ENCODE measurements at places on chromosomes 11 and 22.

GRCh38 chr11:86812981-86813380, 12.6 kb downstream of the PRSS23 start:
- DNase-seq: no peak

DNA sequence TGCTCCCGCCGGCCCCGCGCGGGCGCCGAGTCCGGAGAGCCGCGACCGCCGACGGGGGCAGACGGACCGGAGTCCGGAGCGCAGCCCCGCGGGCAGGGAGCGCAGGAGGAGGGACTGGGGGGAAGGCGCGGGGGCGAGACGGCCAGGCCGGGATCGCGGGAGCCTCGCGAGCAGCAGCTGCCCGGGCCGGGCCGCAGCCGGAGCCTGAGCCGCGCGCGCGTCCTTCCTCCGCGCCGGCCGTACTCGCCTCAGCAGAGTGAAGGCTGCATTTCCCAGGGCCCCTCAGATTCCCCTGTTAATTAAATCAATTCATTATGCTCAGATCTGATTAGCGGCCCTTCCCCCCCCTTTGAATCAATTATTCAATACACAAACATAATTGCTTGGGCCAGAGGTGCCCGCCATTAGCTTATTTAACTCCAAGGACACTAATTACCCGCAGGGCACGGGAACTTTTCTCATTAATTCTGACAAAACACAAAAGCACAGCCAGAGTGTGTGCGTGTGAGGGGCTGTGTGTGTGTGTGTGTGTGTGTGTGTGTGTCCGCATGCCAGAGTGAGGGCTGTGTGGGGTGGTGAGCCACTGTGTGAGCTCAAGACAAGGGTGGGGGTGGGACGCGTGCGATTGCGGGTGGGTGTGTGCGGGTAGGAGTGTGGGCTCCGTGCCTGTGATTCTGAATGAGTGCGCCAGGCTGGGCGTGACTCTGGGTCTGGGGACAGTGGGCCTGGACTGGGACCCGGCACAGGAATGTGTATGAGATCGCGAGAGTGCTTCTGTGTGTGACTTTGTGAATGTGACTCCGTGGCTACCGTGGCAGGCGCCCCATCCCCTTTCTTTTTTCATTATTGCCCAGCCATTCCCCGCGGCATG, 5.1 kb upstream of the LMO1 start:
- DNase-seq: no peak

GRCh38 chr11:114140826-114141225, 81.3 kb downstream of the ZBTB16 start:
- DNase-seq: no peak

DNA sequence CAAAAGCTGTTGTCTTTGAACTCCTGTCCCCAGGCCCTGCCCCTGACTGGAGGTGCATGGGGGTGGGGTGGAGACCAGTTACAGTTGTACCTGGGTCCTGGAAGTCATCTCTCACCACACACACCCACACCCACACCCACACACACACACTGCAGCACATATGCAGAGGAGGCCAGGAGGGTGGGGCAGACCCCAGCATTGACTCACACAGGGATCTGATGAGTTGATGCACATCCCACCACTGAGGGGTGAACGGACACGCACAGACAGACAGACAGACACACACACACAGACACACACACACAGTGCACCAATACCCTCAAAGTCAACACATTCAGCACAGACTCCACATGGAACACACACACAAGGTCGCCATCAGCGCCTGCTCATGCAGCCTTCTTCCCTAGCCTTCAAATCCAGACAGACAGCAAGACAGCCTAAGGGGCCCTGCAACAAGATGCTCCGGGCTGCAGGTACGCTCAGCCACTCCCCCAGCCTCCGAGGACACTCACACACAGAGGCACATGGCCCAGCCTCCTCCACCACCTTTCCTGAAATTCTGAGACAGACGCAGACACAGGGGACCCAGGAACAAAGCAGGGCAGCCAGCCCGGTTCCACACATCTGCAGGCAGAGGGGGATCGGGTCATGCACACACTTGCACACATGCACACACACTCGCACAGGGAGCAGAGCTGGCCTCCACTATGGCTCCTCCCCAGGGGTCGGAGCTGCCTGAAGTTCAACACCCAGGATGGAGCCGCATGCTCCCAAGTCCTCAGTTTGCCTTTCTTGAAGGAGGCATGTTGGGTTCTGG, 26.5 kb downstream of the SYT7 start:
- no peak for DNase-seq

GRCh38 chr22:39546889-39547586, 14.5 kb upstream of the RPS19BP1 start:
- DNase-seq: no peak

GRCh38 chr11:101082813-101083212, 46.8 kb downstream of the PGR start:
- DNase-seq: no peak

DNA sequence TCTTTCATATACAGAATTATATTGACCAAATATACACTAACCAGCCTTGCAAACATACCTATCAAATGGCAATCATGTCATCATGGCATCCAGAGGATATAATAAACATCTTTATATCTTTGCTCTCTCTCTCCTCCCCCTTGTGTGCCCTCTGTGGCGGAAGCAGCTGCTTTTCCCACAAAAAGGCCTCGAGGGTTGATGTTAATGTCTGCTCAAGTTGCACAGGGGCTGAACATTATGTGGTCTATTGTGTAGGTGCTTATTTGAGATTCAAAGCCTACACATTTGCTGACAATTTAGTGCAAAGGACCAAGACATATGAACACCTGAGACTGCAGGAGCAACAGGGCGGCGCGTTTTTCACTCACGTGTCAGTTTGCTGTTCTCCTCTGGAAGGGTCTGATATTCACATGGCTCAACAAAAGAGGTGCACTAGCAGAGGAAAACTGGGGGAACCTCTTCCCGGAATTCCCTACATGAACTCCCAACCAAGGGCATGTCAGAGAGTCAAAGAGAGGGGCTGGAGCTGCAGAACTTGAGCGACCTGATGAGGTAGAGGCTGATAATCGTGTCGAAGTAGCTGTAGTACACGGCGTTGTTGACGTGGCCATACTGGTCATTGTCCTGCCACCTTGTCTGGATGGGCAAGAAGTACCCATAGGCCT, 138.8 kb downstream of the RCN1 start:
- no peak for DNase-seq

DNA sequence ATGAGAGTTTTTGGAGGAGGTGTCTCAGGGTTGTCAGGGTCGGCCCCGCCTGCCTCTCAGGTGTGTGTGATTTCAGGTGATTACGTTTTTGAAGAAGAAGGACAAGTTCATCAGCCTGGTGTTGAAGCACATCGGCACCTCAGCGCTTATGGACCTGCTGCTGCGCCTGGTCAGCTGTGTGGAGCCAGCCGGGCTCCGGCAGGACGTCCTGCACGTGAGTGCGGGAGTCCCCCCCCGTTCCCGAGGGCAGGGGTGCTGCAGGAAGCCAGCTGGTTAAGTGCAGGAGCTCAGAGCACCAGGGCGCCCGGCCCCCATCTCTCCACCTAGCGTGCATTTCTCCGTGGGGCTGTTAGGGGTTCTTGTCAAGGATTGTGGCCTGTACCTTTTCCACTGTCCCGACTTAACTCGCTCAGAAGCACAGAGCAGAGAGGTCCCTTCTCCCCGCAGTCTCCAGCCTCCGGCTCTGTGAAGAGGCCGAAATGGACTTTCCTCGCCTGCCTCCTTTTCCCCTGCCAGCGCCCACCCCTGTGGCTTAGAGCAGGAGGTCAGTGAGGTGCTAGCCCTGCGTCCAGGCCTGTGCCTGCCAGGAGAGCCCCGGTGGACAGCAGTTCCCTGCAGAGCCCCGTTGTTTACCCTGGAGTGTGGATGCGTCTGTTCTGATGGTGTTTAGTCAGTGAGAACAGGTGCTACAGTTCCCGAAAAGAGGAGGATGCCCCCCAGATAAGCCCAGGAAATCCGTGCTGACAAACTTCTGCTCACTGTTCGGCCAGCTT, 60.2 kb downstream of the SBF1 start:
- DNase-seq: no peak

DNA sequence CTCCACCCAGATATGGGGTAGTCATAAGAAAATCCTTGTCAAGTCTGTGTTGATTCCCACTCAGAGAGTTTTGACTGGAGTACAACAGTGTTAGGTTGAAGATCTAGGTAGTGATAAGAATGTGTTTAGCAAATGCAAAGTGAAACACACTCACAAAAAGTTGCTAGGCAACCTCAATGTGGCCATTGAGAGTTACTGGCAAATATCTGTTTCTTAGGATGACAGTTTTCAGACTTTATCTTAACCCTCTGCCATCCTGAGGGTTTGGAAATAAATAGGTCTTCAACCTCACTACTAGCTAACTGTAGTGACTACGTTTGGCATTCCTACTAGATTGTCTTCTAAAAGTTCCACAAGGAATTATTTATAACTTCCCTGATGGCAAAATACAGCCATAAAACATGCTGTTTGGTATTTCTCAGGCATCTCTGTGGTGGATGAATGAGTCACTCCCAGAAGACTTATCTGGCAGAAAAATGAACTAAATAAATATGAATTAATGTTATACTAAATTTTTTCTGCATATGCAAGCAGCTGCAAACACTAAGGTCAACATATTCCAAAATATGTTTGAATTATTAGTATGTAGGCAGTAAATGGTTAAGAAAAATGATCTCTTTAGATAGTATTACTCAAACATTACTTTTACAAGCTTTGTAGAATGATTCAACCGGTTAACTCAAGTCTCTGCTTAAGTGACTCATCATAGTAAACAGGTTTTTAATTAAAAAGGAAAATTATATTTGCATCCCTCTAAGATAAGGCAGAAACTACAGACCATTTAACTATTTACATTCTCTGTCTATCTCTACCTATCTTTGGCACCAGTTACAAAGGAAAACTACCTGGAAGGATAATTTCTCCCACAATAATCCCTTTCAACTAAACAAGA, 17.1 kb upstream of the SYTL2 start:
- DNase-seq: peak; percentile 74
